ENCODE measurements at places on chromosomes 4 and X.
A peak's percentile ranks its signal among the peaks of the same experiment; 100 is the strongest.

GRCh38 chr4:102825261-102826091 lies 1.9 kb downstream of the UBE2D3 start:
- peak; percentile 42 for DNase-seq

- DNase-seq: no peak
Observed at GRCh38 chrX:35890699-35891098, 28.8 kb upstream of the CFAP47 start.

- DNase-seq: no peak
Observed at GRCh38 chrX:46575991-46576392, 2.4 kb downstream of the CHST7 start.

- DNase-seq: no peak
Observed at GRCh38 chr4:111961809-111962208, 183.4 kb upstream of the FAM241A start.

DNA sequence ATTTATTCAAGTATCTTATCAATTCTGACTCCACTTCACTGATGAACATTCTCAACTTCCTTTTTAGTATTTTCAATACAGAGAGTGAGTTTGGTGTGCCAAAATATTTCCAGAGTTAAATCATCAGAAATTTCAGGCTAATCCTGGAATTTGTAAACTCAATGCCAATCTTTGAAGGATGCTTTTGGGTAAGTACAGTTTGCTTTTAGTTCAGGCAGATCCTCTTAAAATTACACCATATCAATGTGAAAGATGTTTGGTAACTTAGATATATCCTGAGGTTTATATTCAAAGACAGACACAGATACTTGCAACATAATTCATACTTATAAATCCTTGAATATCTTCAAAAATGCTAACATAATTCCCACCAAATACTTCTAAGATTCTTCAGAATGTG lies 76.0 kb upstream of the FAM47B start:
- no peak for DNase-seq

DNA sequence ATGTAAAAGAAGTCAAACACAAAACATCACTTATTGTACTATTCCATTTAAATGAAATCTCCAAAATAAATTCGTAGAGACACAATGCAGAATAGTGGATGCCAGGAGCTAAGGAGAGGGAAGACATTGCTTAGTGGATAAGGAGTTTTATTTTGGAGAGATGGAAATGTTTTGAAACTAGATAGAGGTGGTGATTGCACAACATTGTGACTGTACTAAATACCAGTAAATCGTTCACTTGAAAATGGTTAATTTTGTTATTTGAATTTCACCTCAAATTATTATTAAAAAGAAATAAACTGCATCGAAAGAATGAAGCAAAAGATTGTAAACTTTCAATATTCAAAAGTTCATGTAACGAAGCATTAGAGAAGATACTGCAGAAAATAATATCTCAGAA lies 9.7 kb upstream of the ACSL4 start:
- no peak for DNase-seq

DNA sequence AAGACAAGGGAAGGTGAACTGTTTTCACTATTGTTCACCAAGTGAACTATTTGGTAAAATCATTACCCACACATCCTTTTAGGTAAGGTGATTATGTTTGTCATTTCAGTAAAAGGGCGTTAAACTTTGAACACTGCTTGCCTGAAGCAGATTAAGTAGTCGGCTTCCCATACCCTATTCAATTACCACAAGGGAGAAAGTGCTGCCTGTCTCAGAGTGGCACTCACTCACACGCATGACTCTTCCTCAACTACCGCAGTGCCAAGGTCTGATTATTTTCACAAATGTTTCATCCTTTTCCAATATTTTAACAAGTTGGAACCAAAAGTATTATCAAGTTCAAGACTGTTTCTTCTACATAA lies 11.0 kb downstream of the VEGFC start:
- DNase-seq: no peak

DNA sequence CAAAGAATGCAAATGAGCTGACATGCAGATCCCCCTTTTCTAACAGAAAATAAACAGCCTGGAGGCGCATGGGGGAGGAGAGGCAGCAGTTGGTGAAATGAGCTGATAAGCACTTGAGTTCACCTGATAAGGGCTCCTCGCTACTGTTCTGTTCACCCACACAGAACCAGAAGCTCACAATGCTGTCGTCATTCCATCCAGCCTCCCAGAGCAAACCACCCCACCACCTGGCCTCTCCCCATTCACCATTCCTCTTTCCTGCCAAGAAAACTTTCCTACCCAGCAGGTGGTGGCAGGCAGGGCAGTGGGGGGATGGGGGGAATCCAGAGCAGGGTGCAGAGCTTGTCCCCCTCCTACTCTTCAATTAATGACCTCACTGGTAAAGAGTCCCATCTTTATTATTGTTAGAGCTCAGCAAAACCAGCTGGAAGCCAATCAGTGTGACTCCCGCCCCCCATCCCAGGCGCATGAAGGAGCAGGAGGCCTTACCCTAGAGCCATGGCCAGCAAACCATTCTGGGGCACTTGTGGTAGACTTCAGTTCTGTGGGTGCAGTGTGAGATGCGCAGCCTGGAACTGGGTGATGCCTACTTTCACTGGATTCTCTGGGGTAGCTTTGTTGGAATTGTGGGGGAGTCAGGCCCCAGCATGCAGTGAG lies 350.3 kb downstream of the ZIC3 start:
- DNase-seq: no peak

GRCh38 chr4:8181844-8182243 lies 17.2 kb upstream of the SH3TC1 start:
- DNase-seq: no peak

- no peak for DNase-seq
Observed at GRCh38 chrX:133380711-133381619, 34.3 kb downstream of the GPC4 start.

- no peak for DNase-seq
Observed at GRCh38 chrX:112510629-112511028, 169.1 kb downstream of the LHFPL1 start.

- no peak for DNase-seq
Observed at GRCh38 chr4:31995943-31996901, 1276.1 kb downstream of the PCDH7 start.

DNA sequence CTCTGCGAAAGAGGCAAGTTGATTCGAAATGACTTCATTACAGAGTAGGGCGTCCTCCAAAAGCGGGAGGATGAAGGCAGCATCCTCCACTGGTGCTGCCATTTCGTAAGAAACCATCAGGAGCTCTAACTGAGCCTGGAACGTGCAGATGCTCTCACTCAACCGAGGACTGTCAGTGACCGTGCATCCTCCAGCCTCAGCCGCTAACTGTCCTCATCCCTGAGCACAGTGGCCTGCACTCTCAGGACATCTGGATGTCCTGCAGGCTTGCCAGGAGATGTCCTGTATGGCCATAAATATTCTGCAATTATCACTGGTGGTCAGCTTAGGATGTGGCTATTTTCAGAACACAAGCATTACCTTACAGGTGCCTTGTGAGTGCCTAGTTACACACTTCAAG lies 107.1 kb upstream of the ADRA2C start:
- no peak for DNase-seq

- no peak for DNase-seq
Observed at GRCh38 chr4:109184491-109184961, 117.9 kb downstream of the COL25A1 start.

DNA sequence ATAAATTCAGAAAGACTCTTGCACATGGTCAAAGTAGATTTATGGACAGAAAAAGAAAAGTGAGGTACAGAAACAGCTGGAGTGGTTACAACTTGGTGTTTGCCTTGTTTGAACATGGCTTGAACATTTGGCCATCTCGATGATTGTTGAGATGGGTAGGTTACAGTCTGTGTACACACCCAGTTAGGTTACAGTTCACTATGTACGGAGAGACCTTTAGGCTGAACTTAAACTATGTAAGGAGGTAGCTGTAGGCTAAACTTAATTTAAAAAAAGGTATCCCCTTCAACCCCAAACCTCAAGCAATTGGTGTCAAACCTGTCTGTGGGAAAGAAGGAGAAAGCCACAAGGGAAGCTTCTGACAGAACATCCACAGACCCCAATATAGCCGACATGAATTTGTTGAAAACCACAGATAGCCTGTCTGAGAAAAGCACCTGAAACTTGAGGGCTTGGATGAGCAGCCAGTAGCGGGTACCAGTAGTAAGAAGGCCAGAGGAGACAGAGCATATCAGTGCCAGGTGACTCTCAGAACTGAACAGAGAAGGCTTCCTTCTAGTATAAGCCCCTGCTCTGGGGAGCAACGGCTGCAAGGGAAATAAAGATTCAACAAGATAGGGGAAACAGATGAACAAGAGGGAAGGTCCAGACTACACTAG lies 247.9 kb upstream of the GALNTL6 start:
- DNase-seq: no peak

DNA sequence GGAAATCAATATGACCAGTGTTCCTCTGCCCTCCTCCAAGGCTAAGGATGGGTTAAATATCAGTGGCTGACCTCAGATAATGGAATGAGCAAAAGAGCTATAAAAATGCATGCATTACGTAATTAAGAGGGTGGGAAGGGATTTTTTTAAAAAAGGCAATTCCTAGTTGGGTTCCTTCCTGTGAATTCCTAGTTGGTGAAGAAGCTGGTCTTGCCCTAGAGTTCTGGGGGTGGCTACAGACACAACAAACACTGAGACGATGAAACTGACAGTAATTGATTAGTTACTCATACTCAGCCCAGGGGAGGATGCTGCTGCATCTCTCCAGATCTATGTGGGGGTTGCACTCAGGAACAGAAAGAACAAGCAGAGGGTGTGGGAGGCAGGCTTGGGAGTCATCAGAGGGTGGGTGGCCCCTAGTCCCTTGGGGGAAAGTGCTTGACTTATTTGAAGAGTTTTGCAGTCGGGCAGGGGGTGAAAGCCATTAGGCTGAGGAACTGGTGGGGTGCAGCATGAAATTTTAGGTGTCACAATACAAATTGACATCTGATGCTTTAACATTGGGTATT lies 662.0 kb upstream of the FRG1 start:
- DNase-seq: no peak

- no peak for DNase-seq
Observed at GRCh38 chr4:13285336-13285735, 198.8 kb downstream of the RAB28 start.

- DNase-seq: no peak
Observed at GRCh38 chr4:148162991-148163390, 279.2 kb downstream of the NR3C2 start.

DNA sequence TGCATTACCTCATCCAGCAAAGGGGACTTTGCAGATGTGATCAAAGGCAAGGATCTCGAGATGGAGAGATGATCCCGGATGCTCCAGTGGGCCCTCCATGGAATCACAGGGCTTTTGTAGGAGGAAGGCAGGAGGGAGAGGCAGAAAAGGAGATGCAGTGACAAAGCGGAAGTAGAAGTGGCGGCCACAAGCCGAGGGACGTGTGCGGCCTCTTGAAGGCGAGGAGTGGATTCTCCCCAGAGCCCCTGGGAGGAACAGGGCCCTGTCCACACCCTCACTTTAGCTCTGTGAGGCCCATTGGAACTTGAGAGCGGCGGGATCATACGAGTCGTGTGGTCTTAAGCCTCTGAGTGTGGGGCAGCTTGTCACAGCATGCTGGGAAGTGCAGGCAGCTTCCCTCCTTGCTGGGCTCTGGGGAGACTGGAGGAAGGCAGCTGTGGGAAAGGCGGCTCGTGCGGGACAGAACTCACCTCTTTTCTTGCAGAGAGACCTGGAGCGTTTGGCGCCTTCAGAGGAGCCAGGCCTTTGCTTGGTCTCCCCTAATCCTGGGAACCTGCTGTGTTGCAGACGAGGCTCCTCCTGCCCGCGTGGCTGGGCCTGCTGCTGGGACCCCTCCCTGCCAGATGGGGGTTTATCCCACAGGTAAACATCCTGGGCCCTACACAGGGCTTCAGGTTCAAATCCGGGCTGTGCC lies 10.2 kb downstream of the SH3TC1 start:
- DNase-seq: no peak

- no peak for DNase-seq
Observed at GRCh38 chr4:128916832-128917231, 107.3 kb downstream of the JADE1 start.

DNA sequence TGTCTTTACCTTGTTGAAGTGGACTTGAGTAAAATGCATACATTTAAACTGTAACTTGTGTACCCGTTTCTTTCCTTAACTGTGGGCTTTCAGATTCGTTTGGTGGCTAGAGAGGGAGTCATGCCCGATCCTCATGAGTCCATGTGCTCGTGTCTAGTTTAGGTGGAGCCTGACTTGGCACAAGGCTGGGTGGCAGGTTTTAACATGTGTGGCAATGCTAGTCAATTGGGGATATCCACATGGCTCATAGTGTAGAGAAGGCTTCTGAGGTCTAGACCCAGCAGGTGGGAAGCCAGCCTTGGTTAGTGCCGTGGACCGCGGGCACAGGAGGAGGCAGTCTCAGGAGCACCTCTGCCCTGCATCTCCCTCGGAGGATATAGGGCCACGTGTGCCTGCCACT lies 48.5 kb upstream of the CLCN4 start:
- DNase-seq: no peak

DNA sequence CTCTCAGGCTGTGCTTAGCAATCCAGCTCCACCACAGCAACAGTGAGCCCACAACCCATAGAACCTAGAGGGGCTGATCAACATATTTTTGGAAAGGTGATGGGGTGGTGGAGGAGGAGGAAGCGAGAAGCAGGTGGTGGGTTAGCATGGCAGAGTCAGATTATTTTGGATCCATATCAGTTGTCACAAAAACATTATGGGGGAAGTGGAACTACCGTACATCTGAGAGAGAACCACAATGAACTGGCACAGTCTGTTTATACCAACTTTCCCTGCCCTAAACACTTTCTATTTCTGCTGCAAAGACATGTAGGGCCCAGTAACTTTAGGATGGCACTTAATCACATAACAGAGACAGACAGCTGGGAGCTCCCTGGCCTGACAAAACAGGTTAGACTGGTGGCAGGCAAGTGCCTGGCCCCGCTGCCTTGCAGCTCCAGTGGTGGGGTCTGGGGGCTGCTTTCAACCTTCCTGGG lies 4.3 kb downstream of the SLC9A7 start:
- DNase-seq: no peak

GRCh38 chr4:52853351-52853750 lies 8.8 kb upstream of the RASL11B start:
- no peak for DNase-seq

DNA sequence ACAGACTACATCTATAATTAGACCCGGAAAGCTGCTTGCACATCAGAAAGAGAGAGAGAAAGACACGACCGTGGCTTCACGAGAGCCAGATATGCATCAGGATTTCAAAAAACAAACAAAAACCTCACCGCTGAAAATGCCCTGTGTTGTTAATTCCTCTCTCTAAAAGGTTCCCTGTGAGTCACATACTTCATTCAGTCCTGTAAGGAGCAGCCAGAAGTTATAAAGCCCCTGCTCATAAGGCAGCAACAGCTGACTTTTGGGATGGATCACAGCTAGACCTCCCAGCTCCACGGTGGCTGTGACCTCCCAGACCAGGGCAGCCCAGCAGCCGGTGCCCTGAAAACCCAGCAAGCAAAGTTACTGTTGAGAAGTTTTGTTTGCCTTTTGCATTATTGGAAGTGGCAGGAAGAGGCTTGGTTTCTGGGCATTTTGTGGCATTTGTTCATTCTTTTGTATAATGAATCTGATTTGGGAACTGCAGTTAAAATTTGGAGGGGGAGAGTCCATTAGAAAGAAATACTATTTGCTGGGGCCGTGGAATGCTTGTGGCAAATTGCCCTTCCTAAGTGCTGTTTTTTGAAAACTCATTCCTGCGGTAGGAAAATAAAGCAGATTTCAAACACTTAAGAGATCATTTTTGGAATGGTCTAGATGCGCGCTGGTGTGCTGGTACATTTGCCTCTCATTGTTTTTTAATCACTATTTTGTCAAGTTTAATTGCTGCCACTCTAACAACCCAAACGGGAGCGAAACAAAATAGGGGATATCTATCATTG lies 520.4 kb downstream of the BCOR start:
- DNase-seq: no peak
